ENCODE measurements at places on chromosomes 6 and 20.

DNA sequence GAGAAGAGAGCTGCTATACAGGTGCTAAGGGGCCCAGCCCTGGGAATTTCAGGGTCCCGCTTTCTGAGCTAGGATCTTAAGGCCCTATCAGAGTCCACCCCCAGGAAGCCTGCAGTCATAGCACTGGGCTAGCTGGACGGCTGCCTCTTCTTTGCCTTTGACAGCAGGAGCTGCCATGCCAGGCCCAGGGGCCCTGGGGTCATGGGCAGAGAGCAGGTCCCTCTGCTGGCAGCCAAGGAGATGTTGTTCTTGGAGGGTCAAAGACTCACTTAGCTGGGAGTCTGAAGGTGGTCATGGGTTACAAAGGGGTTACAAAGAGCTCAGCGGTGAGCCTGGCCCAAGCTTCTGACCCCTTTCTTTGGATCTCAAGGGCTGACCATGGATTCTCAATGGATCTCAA, 52.7 kb downstream of the RPP21 start:
- no peak for DNase-seq

- no peak for DNase-seq
Measured at GRCh38 chr6:134873500-134874388, 76.2 kb downstream of the ALDH8A1 start.

DNA sequence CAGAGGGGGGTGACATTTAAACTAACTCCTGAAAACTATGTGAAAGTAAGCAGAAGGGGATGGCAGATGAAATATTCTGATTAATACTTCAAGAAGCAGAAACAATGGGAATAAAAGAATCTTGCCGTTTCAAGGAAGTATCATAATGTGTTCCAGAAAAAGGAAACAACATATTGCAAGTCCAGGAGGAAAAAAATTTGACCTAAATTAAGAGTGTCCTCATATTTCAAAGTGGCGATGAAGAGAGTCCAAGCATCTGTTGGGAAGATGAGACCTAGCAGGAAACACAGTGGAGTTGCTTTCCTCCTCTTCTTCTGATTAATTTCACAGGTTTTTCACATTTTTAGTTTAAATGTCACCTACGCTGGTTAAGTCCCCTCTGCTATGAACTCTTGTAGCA, 45.6 kb upstream of the TNFAIP3 start:
- DNase-seq = no peak

- DNase-seq = no peak
Measured at GRCh38 chr20:23782366-23782983, 31.7 kb upstream of the CST1 start.

- no peak for DNase-seq
Measured at GRCh38 chr6:27495386-27496135, 22.7 kb upstream of the ZNF184 start.

DNA sequence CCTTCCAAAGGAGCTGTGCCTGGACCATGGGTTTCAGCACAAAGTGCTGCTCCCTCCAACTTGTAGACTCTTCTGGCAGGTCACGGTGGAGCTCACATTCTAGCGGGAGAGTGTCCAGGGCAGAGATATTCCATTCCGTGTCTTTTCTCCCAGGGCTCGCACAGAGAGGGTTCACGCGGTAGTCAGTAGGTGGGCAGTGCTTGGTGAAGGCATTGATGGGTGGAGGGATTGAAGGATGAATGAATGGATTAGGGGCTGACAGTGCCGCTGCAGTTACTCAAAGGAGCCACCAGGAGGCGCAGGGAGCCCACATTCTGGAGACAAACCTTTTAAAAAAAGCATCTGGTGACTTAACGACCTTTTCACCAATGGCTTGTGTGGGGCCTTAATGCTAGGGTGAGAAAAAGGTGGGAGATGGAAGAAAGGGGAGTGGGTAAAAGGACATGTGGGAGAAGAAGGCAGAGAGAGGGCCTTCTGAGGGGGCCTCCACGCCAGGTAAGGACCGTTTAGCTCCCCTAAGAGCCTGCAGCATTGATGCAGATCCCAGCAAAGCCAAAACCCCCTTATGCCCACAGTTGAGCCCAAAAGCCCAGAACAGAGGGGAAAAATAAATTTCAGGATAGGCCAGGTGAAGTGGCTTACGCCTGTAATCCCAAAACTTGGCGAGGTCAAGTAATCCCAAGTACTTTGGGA, 17.5 kb upstream of the FAM110A start:
- peak; percentile 51 for DNase-seq

DNA sequence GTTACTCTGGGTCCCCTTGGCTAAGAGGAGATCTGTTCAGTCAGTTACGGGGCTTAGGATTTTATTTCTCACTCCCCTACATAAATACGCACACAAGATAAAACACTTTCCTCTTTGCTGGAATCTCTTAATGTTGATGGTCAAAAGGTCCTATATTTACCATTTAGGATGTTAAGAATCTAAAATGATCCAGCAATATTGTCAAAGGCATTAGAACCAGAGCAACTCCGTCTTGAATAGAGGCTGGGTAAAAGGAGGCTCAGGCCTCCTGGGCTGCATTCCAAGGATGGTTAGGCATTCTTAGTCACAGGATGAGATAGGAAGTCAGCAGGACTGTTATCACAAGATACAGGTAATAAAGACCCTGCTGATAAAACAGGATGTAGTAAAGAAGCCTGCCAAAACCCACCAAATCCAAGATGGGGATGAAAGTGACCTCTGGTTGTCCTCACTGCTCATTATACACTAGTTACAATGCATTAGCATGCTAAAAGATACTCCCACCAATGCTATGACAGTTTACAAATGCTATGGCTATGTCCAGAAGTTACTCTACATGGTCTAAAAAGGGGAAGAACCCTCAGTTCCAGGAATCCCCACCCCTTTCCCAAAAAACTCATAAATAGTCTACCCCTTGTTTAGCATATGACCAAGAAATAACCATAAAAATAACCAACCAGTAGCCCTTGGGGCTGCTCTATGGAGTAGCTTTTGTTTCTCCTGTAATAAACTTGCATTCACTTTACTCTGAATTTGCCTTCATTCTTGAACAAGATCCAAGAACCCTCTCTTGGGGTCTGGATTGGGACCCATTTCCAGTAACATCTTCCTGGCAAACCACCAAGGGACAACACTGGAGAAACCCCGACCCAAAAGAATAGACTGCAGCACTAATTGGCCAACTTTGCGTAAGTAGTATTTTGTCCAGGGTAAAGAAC, 107.5 kb downstream of the DTNBP1 start:
- no peak for DNase-seq

GRCh38 chr6:106514583-106514885, 114.8 kb downstream of the RTN4IP1 start:
- DNase-seq = no peak

DNA sequence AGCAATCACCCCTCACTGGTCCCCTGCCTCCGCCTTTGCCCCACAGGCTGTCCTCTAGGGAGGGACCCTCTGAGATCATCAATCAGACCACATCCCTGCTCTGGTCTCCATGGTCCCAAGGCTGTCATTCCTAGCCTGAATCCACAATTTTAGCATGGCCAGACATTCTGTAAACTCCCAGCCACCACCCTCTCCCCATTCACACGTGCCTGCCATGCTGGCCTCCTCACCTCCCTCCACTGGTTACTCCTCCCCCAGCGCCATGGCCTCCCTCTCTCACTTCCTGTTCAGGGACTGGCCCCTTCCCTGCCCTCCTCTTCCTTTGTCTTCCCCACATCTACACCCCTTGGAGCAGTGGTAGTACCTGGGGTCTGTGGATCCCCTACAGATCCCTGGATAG, 150.7 kb upstream of the MLN start:
- DNase-seq = no peak

- peak; percentile 9 for DNase-seq
Measured at GRCh38 chr6:24966381-24966780, 30.6 kb upstream of the RIPOR2 start.

DNA sequence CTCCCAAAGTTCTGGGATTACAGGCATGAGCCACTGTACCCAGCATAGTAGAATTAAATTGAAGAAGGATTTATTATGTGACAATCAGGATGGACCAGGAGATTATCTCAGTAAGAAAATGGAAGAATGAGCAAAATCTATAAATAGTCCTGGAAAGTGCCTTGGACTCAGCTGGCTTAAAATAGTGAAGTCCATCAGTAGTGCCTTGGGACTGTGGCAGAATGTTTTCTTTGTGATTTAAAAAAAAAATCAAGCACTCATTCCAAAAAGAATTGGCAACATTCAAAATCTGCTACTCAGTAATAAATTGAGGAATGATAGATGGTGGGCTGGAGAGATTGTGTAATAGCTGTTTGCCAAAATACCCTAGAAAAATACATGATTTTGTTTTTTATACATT, 37.0 kb upstream of the MAS1 start:
- DNase-seq = no peak

Data from NCI-H1105 (cell line).